ENCODE measurements at places on chromosomes 6 and 20.

DNA sequence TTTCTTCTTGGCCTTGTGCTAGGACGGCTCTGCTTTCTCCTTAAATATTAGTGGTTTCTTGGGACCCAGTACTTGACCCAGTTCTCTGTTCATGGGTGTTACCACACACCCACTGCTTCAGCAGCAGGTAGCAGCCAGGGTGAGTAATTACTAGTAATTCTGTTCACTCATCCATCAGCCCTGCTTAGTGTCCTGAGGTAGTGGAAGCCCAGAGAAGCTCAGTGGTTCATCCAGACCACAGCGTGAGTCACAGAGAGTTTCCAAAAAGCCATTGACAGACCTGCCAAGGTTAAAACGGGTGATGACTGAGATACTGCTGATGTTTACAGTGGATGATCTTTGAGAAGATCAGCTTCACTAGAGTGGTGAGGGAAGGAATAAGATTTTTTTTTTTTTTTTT lies 51.7 kb upstream of the HINT3 start:
- no peak for DNase-seq

DNA sequence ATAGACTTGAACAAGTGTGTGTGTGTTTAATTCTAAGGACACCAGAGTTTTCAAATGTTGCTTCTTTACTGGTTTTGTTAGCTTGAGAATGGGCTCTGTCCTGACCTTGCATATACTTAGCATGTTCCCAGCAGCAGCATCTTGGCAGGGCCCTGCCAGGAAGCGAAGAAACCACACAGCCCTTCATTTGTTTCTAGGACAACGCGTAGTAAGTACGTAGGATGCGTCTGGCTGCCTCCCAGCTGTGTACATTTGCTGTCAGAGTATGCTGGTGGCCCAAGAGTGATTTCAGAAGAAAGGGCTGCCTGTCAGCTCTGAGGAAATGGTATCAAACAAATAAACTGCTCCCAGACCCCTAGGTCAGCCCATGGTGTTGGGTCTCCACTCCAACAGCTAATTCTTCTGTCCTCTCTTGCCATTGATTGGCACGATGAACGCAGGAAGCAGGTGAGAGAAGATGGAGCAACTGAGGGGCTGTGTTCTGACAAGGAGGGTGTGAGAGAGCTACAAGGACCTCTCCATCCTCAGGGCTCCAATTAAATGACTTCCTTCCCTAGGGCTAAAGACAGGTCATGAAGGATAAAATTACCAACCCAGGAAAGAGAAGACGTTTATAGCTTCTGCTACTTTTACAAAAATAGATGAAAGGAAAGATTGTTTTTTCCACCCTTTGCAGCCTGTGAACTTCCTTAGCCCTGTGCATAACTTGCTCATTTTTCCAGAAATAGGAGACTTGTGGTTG lies 55.9 kb upstream of the HDDC2 start:
- no peak for DNase-seq

DNA sequence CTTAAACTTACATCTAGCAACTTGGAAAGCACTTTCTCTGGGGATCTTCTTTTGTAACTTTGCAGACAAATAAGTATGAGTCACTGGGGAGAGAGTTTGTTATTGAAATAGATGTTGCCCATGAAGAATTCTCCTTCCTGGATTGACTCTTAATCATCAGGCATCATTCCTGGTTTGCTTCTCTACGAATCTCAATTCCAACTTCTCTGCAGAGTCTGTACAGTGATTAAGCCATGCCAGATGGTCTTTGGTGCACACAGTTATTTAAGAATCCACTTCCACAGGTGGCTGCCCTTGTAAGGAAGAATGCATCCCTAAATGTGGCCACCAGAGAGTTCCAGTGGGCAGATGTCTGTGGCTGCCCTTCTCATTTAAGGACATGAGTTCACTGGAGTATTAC lies 25.7 kb downstream of the MYCT1 start:
- peak; percentile 37 for DNase-seq

DNA sequence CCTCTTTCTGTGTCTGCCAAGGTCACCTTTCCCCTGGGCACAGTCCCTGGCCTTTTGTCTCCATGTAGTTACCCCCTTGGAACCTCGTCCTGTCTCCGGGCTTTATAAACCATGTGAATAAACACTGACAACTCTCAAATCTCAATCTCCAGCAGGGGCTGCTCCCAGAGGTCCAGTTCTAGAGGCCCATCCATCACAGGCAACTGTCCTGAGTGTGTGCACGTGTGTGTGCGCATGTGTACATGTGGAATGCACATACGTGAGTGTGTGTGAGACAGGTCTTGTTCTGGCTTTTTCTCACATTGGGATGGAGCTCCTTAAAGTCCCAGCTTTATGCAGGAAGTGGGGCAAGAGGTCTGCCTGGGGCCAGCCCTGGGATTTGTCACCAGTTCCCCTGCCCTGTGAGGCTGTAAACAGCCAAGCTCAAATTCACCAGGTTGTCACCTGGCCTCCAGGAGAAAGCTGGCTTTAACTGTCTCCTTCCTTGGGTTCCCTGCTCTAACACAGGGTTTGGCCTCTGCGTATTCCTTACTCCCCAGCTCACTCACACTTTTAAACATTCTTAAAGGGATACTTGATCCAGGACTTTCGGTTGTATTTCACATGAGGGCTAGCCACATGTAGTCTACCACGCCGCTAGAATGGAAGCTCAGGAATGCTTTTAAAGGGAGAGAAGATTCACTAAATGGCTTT lies 42.7 kb downstream of the RAMACL start:
- DNase-seq: no peak

- DNase-seq: no peak
These were observed 69.9 kb upstream of the MYLIP start for GRCh38 chr6:16058929-16059345.

DNA sequence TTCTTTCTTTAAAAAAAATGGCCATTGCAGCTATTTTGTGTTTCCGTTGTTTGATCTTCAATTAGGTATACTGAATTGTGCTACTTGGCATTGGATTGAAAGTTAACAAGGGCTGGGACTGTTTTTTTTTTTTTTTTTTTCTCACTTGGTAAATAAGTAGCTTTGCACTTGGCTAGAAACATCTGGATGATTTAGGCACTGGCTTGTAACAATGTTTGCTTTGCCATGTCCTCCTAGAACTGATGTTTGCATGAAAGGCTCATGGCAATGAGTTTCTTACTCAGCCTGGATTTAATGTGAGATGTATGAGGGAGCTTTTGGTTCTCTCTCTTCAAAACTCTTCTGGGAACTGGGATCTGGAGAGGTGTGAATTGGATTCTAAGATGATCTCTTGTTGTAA lies 414.1 kb downstream of the CDH26 start:
- DNase-seq: no peak

DNA sequence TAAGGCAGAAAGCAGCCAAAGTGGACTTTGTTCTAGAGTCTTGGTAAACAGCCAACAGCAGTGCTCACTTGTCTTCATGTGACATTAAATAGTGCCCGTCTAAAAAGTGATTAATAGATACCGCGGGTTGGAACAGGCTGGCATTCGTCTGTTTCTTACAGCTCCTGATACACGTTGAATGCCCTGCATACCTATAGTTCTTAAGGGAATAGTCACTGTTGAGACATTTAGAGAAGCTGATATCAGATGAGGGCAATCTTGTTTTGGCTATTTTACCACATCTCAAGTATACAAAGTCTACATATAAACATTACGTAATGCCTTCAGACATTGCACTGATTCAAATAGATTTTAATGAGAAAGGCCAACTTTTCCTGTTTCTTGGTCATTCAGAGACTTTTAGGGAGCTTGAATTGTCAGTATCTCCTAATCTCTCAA lies 374.9 kb upstream of the FLRT3 start:
- no peak for DNase-seq

DNA sequence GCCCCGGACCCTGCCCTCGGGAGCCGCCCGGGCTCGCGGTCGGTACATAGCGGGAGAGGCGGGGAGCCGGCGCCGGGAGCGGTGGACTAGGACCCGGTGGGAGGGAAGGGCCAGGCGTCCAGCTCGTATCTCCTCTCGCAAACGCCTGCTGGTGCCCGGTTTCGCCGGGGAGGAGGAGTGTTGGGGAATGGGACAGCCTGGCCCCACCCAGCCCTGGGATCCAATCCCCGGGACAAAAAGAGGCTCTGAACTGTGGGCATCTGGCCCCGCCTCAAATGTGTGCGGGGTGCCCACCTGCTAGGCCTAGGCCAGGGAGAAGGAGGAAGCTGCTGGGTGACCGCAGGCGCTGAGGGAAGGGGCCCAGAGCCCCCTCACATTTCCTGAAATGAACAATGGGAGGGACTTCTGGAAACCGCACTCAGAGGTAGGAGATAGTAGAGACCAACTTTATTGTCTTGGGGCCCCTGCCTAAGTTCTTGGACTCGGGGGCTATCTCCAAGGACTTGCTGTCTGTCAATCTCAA lies at the start of gene KCNK17:
Gene KCNK17 (minus strand): TSS at position 147 of the 523 bp plus-strand sequence. CDS start 99 bp downstream, at position 48.
- no peak for DNase-seq

DNA sequence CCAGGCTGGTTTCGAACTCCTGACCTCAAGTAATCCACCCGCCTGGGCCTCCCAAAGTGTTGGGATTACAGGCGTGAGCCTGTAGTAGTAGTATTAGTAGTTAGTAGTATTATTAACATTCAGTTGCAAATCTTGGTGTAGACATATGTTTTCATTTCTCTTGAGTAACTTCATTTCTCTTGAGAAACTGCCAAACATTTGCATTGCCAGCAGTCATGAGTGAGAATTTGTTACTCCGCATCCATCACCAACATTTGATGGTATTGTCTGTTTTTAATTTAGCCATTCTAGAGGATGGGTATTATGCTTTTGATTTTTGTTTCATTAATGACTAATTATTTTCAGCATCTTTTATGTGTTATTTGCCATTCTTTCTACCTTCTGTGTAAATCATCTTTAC lies 1.5 kb upstream of the ERVFRD-1 start:
- no peak for DNase-seq

DNA sequence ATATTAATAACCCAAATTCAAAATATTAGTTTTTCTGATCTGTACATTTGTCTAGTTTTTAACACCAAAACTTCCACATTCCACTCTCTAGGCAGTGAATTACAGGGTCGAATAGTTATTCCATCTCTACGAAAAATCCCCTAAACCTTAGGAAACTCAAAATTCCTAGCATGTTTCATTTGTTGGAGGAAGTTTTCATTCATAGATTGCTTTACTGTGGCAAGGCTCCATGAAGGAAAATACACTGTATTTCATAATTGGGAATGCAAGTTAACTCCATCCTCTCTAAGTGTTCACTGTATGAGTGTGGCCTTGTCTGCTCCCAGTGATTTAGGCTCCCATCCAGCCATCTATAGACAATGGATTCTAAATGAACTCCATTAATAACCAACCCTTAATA lies 296.1 kb downstream of the TENT5A start:
- DNase-seq: no peak

- no peak for DNase-seq
These were observed 18.0 kb downstream of the TFEB start for GRCh38 chr6:41717392-41717736.

DNA sequence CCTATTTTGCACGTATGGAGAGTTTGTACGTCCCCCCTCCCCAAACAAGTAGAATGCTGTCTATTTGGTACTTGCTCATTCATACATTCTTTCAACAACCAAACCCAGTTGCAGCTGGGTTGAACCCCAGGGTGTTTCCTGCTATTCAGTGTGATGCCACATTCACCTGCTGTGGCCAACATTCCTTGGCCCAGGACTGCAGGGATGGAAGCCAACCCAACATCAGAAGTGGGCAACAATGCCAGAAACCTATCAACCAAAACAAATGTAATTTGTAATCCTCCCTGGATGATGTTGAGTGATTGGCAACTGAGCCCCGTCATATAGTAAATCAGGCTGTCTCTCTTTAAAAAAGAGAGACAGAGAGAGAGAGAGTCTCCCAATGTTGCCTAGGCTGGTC lies 8.9 kb downstream of the NT5E start:
- no peak for DNase-seq

DNA sequence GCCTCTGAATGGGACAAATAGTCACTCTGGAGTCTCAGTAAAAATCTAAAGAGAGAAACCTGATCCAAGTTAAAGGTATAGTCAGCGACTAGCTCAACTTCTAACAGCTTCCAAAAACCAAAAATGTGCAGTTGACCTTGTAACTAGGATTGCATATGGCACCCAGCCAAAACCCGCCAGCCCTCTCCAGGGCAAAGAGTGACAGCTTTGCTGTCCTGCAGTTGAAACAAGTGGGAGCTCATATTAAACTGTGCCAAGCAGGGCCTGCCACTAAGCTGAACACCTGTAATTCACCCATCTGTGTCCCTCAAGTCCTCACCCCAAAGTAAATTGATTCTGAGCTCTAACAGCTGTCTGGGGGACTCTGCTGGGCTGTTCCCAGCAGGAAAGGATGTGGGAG lies 695.3 kb downstream of the MAFB start:
- DNase-seq: no peak

DNA sequence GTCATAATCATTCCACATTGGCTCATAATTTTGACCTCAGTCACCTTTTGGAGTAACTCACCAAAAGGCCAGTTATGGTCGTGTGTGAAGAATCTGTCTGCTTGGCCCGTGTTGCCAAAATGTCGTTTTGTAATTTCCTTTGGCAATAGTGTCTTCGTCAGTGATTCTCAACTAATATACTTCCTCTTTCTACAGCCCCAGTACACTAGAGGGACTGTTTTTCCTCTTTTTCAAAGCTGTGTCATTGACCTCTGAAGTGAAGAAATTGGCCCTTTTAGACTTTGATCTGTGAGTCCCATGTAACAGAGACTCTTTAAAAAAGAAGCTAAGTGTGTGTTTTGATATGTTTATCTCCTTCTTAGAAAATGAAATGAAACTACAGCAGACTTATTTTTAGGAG lies 5.2 kb downstream of the FOXO3 start:
- DNase-seq: no peak

DNA sequence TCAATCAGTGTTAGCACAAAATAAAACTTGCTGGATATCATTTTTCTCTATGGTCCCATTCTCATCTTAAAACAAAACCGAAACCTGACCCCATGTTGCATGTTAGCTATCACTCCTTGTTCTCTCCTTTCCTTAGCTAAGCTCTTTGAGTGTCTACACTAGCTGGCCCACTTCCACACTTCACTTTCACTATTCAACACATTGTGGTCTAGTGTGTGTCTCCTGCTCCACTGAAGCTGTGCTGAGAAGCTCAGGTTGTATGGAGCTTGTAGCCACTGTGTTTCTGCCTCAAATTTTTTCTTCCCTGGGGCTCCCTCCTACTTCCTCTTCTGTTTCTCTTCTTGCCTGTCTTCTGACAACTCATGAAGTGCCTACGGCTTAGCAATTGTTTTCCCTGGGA lies 223.0 kb downstream of the NKAIN2 start:
- no peak for DNase-seq

DNA sequence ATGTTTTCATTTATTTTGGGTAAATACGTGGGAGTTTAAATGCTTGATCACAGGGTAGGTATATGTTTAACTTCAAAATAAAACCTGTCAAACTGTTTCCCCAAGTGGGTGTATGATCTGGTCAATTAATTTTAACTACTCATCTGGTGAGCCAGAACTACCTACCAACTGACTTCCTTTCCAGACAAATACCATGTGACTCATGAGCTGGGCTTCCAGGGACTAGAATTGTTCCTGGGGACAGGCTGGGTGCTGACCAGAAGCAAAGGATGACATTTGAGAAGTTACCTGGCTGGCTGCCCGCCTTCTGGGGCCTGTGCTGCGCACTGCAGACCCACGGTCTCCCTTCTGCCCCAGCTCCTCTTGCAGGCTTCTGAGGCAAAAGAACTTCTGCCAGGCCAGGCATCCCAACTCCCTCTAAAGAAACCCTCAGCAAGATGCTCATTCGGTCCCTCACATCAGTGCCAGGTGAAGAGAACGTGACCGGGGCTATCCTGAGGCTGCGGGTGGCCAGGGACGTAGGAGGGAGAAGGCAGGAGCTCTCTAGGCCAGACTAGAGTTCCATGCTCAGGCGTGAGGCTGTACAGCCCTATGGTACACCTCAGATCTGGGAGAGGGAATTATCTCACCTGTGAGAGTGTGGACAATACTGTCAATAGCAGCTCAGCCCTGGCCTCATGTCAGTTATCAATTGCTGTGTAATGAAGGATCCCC lies 103.6 kb downstream of the JPH2 start:
- no peak for DNase-seq
